ENCODE measurements at places on chromosomes 7 and 10.

GRCh38 chr10:132223156-132223590 is 36.4 kb downstream of the DPYSL4 start:
- DNase-seq = peak; percentile 71

GRCh38 chr7:68476966-68477365 is 1121.3 kb upstream of the AUTS2 start:
- DNase-seq = no peak

DNA sequence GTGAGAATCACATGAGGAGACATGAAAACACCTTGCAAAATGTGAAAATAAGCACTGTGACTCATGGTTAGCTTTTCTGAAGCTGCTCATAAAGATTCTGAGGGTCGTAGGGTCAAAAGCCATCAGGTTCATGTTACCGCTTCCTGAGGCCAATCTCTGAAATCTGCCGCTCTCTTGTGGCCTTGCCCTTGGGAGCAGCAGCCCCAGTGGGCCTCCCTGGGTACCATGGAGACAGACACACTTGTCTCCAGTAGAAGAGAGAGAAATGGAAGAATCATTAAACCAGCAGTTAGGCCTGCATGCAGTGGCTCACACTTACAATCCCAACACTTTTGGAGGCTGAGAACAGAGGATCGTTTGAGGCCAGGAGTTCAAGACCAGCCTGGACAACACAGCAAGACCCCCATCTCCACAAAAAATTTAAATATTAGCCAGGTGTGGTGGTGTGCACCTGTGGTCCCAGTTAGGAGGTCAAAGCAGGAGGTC is 42.8 kb downstream of the NIPSNAP2 start:
- DNase-seq = no peak

- no peak for DNase-seq
These were observed 40.2 kb upstream of the KLF6 start for GRCh38 chr10:3825244-3825643.

- DNase-seq = peak; percentile 12
These were observed 423.8 kb downstream of the ARL4A start for GRCh38 chr7:13111230-13111629.

GRCh38 chr10:1379601-1380000 is 323.4 kb downstream of the WDR37 start:
- no peak for DNase-seq

GRCh38 chr10:26730552-26730951 is 33.1 kb downstream of the PDSS1 start:
- no peak for DNase-seq

- peak; percentile 63 for DNase-seq
These were observed 145.8 kb downstream of the FRMD4A start for GRCh38 chr10:14184841-14185315.

GRCh38 chr10:124308056-124308645 is 110.6 kb downstream of the OAT start:
- DNase-seq = no peak

GRCh38 chr10:111247781-111248389 is 171.1 kb downstream of the ADRA2A start:
- no peak for DNase-seq

DNA sequence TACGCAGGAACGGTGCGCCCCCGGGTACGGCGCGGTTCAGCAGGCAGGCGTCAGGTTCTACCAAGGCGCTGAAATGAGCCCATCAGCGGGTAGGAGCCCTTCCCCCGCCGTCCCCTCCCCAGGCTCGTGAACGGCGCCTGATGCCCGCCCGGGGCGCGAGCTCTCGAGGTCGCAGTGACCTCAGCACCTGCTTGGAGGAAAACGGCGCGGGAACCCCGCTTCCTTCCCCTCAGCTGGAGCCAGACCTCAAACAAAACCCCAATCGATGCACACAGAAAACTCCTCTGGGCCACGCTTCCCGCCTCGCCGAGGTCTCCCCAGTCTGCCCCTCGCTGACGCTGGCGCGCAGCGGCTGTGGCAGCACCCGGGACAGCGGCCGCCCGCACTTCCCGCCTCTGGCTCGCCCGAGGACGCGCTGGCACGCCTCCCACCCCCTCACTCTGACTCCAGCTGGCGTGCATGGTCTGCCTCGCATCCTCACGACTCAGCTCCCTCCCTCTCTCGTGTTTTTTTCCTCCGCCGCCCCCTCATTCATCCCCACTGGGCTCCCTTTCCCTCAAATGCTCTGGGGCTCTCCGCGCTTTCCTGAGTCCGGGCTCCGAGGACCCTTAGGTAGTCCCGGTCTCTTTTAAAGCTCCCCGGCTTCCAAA is 514 bp upstream of the GAD2 start:
- peak; percentile 55 for DNase-seq

DNA sequence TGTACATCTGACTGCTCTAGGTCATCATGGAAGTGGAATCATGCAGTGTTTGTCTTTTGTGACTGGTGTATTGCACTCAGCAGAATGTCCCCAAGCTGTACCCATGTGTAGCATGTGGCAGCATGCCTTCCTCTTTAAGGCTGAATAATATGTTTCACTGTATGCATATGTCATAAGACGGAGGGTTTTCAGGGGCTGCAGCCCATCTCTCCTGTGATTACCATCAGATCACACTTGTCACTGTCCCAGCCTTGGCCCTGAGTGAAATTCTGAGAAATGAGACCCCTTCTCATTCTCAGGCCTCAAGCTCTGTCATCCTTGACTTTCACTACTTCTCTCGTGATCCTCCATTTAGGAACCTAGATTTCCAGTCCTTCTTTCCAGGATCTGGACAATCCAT is 50.0 kb downstream of the CPXM2 start:
- DNase-seq = no peak
